ENCODE measurements at places on chromosomes 2 and 18.

GRCh38 chr2:124045894-124046293 lies 20.8 kb downstream of the CNTNAP5 start:
- no peak for DNase-seq

- DNase-seq = no peak
These were observed 117.3 kb upstream of the SEC11C start for GRCh38 chr18:59022167-59022945.

GRCh38 chr2:75627902-75628504 lies 18.6 kb upstream of the MRPL19 start:
- peak; percentile 40 for DNase-seq

DNA sequence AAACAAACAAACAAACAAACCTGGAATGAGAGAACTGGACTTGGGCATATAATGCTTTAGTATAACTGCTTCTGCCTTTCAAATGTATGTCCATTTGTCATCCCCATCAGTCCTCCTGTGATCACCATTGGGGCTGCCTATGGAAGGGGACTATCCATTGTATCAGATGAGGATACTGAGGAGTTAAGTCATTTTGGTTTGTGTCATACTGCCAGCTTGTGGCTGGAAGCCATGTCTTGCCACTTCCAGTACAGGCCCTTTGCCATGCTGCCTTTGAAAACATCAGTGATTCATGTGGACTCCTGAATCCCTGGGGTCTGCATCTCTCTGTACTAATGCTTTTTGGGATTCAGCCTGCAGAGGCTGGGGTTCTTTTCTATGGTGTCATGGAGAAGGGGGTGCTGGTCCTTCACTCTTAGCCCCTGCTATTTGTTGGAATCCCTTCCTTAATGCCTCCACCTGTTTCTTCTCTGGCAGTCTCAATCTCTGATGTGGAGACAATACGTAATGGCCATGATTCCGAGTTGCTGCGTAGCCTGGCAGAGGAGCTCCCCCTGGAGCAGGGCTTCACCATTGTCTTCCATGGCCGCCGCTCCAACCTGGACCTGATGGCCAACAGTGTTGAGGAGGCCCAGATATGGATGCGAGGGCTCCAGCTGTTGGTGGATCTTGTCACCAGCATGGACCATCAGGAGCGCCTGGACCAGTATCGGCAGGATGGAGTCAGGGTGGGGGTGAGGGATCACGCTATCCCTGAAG lies 10.6 kb downstream of the PLCD4 start:
- DNase-seq = no peak

- no peak for DNase-seq
These were observed 27.6 kb downstream of the PLEKHB2 start for GRCh38 chr2:131132729-131133128.

- DNase-seq = no peak
These were observed 233.2 kb downstream of the ACKR3 start for GRCh38 chr2:236802862-236803261.

GRCh38 chr2:62785216-62785615 lies 79.7 kb downstream of the EHBP1 start:
- DNase-seq = no peak

DNA sequence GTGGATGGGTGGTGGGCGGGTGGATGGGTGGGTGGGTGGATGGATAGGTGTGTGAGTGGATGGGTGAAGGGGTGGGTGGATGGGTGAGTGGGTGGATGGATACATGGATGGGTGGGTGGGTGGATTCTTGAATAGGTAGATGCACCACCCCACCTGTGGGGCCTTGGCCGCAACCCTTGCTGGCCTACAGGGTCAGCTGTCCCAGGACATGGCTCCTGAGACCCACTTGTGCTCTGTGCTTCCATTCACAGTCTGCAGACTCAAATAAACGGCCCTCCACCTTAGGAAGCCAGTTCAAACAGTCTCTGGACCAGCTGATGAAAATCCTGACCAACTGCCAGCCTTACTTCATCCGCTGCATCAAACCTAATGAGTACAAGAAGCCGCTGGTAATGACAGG lies 54.4 kb downstream of the MYO7B start:
- no peak for DNase-seq

DNA sequence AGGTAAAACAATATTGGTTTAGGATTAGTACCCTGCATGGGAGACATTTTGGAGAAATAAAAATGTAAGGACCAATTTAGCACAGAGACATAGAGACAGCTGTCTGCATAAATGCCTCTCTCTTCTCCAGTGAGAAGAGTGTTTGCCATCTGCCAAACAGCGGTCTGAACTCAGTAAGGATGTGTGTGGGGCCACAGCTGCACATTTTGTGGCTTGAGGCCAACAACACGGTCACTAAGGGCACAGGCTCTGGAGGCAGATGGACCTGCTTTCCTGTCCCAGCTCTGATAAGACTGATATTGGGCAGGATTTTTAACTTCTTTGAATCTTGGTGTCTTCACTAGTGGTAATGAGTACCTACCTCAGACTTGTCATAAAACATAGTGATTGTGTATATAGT lies 10.2 kb downstream of the ZBTB14 start:
- no peak for DNase-seq

DNA sequence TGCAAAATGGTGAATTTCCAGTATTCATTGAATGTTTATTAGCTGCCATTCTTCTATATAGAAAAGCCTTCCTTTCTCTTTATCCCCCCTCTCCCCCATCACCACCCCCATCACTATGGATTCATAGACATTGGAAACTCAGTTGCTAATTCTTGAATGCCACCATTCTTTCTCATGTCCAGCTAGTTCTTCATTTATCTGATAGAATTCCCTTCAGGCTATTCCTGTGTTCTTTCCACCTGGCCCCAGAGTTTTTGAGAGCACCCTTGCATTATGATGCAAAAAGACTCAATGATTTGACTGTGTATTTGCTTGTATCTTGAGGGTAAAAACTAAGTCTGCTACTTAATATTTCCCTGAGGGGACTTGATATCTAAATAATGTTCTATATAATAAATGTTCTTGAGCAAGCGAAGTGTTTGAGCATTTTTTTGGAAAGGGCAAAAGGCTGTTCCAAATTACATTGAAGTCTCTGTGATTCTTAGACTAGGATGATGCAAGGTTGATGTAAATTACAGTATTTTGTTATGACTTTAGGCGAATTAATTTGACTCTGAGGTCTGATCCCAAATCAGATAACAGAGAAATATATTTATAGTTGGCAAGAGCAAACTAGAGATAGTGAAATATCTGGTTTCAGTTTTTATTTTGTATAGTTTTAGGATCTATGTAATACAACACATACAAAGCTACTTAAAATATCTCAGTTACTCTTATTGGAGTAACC lies 18.8 kb upstream of the SOS1 start:
- DNase-seq = no peak

DNA sequence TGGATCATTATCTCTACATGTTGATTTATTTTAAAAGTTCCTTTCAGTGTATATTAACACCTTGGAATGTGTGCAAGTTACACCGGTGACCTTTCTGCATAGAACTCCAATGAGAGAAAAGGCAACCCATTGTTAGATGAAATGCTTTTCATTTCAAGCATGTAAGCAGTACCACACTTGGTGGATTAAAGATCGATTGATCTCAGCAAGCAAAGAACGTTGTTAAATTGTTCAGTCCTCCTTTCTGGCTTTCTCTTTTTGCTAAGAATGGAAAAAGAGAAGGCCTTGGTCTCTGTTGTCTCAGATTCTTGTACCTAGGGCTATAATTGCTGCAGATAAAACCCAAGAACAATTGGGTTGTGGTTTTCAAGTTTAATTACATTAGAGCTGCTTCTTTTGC lies 843.0 kb downstream of the DPP10 start:
- DNase-seq = no peak

DNA sequence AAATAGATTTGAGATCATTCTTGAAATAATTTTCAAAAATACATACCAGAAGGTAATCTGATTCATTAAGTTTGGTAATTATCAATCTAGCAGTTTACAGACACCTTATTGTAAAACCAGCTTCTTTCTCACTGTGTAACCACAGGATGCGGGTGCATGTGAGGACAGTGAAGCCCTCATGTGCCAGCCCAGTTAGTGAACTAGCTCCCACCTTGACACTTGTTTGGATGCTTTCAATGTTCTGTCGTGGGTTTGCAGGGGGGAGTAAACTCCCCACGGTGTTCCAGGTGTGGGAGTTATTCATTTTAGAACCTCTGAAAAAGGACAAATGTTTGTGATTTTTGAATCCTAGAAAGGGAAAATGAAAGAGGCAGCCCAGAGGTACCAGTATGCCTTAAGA lies 59.0 kb downstream of the WDSUB1 start:
- no peak for DNase-seq

GRCh38 chr2:100944617-100945432 lies 57.3 kb upstream of the RPL31 start:
- no peak for DNase-seq

DNA sequence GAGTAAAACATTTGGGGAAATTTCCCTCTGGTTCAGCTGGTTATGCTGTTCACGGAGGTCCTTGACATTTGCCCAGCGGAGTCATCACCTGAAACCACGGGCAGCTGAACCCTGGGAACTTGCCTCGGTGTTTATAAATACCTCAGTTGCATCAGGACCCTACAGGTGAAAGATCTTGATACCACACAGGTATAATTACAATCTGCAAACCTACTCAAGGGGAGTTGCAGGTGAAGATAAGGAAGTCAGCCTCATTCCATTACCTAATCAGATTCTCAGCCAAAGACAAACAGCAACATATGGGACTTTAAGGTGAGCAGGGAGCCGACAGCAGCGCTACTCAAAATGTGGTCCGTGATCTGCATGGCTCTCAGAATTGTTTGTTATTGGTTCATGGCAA lies 37.0 kb upstream of the ATIC start:
- DNase-seq = no peak

GRCh38 chr2:235183786-235184185 lies 232.0 kb downstream of the SH3BP4 start:
- no peak for DNase-seq

DNA sequence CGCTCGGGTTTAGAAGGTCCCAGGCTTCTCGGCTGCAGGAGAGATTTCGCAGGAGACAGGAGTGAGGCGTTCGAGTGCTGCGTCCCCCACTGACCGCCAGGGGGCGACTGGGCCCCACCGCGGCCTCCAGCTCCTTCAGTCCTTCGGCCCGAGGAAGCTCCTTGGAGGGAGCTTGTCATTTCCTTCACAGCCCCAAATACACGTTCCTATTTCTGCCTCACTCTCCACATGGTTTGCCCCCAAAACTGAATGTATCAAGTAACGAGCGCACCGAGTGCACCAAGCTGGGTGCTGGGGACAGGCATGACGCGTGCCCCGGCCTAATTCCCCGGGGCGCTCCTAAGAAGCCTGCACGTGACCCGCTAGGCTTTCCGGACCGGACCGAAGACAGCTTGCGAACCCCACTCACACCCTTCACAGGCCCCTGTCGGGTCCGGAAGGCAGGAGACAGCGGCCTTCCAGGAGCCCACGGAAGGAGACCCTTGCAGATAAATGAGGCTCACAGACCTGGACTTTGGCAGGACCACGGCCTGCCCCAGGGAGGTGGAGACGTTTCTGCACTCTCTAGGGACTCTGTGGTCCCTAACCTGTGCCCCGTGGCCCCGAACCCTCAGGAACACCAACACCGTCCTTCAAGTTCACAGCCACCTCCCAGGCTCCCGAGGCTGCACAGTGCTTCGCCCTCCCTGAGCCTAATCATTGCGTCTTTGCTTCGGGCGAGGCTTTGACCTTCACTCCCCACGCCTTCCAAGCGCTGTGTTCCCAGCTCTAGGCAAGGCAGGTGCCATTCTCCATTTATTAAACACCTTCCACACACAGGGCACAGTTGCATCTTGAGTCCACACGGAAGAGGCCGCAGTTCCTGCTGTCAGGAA lies 13.0 kb upstream of the FAHD2A start:
- DNase-seq = no peak

GRCh38 chr2:181138816-181139215 lies 158.4 kb downstream of the UBE2E3 start:
- DNase-seq = no peak

GRCh38 chr2:54949431-54949830 lies 100.8 kb downstream of the RTN4 start:
- DNase-seq = no peak
